ENCODE measurements at places on chromosomes 7 and 10.

- DNase-seq, result no peak
Measured at GRCh38 chr7:47901542-47901941, 46.7 kb downstream of the PKD1L1 start.

GRCh38 chr10:112269266-112269665, 13.9 kb upstream of the TECTB start:
- DNase-seq, result no peak

DNA sequence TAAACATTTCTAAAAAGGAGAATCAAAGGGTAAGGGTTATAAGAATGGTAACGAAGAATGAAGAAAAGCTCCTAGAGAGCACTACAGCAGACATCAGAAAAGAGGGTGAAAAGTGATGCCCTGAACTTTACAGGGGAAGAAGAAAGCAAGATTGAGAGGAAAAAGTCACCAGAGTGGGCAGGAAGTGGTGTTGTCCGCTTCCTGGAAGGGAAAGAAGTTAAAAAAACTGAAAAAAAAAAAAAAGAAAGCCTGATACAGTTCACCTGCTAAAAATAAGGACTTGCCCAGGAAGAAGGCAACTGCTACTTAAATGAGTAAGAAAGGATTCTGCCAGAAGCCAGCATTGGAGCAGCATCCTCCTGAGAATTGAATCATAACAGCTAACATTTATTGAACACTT, 330.1 kb upstream of the PHF14 start:
- DNase-seq, result no peak

- DNase-seq, result no peak
Measured at GRCh38 chr7:26513948-26514347, 222.3 kb downstream of the SNX10 start.

GRCh38 chr10:103475437-103475836, 3.6 kb downstream of the CALHM3 start:
- DNase-seq, result no peak

- no peak for DNase-seq
Measured at GRCh38 chr10:76717141-76717540, 920.5 kb downstream of the KCNMA1 start.

DNA sequence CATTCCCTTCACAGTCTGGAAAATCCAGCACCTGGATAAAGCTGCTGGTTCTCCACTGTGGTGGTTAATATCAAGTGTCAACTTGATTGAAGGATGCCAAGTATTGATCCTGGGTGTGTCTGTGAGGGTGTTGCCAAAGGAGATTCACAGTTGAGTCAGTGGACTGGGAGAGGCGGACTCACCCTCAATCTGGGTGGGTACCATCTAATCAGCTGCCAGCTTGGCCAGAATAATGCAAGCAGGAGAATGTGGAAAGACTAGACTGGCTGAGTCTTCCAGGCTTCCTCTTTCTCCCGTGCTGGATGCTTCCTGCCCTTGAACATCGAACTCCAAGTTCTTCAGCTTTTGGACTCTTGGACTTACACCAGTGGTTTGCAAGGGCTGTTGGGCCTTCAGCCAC, 48.4 kb downstream of the C10orf143 start:
- no peak for DNase-seq

Data from activated CD4-positive, alpha-beta T cell treated with anti-CD3 and anti-CD28 coated beads for 4 hours (primary cell).